Testis (tissue), 5 donors: ENCODE measurements at places on chromosomes 1 and 21.

- no peak for DNase-seq
Measured at GRCh38 chr1:15341634-15342407, 67.9 kb upstream of the EFHD2 start.

GRCh38 chr1:74328851-74329250, 93.7 kb downstream of the TNNI3K start:
- DNase-seq: no peak

DNA sequence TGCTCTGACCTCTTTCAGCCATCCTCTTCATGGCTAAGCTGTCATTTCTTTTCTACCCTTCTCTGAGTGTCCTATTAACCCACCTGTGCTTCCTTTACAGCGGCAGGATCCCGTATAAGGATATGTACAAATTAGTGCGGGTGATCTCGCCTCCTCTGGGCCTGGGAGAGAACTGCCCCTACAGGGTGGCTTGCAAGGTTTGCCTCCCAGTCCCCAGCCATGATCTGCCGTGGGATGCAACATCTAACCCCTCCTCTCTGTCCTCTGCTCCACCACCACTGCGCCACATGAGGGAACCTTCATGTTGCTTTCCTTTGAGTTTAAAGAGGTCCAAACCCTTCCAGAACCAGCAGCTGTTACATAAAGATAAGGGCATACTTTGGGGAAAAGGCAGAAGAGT, 282.2 kb downstream of the ZNF648 start:
- no peak for DNase-seq

- no peak for DNase-seq
Measured at GRCh38 chr1:245173446-245174211, 18.8 kb downstream of the KIF26B start.

- DNase-seq: no peak
Measured at GRCh38 chr1:41353744-41354143, 7.5 kb upstream of the FOXO6 start.

- DNase-seq: peak; percentile 38
Measured at GRCh38 chr1:10639011-10639774, 157.3 kb downstream of the CASZ1 start.

DNA sequence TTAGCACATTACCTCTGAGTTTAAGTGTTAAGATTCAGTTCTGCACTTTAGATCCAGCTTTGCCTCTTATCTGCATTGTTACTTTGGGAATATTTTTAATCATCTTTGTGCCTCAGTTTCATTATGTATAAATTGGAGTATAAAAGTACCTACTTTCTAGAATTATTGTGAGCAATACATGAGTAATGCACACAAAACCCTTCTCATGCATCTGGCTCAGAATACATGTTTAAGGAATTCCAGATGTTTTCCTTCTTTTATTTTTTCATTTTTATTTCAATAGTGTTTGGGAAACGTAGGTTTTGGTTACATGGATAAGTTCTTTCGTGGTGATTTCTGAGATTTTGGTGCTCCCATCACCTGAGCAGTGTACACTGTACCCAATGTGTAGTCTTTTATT, 14.2 kb downstream of the C8A start:
- DNase-seq: no peak

GRCh38 chr1:170640581-170640980, 23.4 kb upstream of the PRRX1 start:
- DNase-seq: no peak

DNA sequence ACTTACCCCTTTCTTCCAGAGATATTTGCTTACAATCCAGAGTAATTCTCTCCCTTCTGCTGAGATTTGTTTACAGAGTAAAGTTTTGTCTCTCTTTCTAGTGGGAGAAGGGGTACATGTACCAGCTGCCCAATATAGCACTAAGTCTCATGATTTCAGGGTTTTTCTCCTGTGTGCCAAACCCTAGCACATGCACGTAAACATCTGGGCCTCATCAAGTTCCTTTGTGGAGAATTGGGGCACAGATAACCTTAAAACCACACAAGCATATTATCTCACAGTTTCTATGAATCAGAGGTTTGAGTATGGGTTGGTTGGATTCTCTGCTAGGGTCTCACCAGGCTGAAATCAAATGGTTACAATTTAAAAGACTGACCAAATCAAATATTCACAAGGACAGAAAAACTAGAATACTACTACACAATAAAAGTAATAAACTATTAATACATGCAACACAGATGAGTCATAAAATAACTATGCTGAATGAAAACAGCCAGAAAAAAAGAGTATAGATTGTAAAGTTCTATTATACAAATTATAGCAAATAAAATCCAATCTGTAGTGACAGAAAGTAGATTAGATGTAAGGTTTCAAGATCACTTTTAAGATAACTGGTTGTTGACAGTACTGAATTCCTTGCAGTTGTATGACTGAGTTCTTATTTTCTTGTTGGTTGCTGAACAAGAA, 347.4 kb upstream of the PTBP2 start:
- no peak for DNase-seq

DNA sequence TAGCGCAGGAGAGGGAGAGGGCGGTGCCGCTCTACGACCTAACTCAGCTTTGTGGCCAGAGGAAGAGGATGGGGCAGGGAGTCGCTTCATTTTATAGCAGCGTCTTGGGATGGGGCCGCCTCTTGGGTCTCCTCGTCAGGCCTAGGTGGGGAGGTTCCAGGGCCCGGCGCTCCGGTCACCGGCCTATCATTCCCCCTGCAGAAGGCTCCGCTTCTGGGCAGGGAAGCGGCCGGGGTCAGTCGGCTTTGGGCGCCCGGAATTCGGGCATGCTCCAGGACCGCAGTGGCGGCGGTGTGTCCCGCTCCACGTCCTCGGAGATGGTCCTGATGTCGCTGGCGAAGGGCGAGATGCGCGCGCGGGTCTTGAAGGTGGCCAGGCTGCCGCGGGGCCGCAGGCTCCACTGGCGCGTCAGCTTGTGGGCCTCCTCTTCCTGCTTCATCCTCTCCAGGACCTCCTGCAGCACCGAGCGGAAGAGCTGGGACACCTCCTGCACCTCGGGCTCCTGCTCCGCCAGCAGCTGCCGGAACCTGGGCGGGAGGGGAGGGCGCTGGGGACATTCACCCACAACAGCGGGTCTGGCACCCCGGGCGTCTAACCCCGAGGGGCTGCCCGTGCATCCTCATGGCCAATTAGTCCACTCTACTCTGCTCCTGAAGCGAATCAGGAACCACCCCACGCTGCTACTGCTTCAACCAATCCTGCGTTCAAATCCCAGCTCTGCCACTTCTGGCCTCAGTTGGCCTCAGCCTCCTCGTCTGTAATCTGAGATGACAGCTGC, 13.0 kb downstream of the RD3 start:
- DNase-seq: no peak

- no peak for DNase-seq
Measured at GRCh38 chr1:9639227-9639626, 12.3 kb upstream of the PIK3CD start.

GRCh38 chr1:248821641-248822040, 4.1 kb downstream of the SH3BP5L start:
- DNase-seq: no peak

- no peak for DNase-seq
Measured at GRCh38 chr1:221991221-221991620, 249.3 kb upstream of the DUSP10 start.

DNA sequence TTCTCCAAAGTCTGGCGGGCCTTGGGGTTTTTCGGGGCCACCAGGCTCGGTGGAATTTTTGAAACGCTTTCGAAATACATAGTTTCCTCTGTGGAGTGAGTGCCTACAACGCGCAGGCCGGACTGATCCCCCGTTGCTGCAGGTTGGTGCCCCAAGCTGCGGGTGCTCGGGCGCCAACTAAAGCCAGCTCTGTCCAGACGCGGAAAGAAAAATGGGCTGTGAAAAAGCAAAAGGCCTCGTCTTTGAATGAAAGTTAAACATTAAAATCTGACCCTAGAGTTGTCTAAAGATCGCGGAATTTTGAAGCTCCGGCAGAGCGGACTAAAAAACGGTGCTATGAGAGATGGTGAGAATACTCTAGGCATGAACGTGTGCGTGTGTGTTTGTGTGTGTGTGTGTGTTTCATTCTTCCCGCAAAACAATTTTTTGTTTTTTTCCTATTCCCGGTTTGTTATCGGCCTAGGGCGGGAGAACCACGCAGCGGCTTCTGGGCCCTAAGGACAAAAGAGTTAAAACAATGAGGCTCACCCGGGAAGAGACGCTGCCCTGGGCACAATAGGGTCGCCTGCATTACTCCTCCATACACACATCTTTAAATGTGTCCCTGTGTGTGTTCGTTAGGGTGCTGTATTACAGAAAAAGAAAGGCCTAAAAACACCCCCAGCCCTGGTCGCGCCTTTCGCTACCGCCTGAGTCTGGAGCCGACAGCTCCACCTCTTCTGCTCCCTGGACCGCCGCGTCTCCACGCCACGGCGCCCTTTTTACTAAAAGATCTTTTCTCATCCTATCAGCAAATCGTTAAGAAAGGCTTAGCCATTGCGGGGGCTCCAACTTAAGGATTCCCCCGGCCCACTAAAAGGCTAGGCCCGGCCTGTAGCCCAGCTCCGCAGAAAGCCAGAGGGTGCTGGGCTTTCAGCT, 3.2 kb downstream of the TBX15 start:
- no peak for DNase-seq

DNA sequence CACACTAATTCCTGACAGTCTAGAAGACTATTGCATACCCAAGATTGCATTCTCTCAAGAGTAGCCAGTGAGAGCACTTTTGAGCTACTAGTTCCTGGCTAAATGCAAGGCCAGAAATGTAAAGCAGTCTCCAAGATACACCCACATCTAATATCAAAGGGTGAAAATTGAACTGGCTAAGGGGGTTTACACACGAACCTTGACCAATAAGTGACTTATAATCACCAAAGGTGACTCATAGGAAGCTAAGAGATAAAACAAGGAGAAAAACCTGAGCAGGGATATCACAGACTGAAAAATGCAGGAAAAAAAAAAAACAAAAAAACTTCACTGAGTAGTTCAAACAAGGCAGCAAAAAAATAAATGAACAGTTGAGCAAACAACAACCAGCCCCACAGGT, 172.2 kb upstream of the RRP15 start:
- no peak for DNase-seq

DNA sequence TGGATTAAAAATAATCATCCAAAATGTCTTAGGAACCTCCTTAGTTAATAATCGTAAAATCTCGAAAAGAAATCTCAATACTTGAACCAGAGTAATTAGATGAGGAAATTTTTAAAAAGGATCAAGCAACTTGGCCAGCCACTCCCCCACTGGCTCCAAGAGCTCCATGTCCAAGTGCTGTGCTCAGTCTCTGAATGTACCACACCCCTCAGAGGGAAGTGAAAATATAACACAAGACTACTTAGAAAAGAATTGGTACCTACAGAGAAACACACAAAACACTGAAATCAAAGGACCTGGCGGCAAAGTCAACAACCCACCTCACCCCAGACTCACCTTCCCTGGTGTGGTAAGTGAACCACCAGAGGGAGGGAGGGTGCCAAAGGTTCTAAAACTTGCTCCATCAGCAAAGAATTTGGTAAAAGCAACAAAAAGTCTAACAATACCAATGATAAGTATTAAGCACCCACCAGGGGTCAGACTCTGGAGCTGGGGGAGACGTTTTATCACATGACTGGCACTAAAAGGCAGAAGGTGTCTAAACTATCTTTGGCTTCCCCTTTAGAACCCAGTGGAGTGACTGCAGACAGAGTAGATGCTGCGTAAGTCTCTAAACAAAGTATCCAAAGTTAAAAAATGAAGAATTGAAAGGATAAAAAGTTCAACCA, 14.0 kb downstream of the LBR start:
- no peak for DNase-seq
